Dermis lymphatic vessel endothelial cell (primary cell): ENCODE measurements at places on chromosomes 4 and X. TPM values are rescaled to one million over a fixed set of nuclear protein-coding genes. Genes with fewer than 3 reads are reported as not detected.

The OFD1 gene
- 6.6 and 6.7 TPM in 2 replicates for total RNA-seq

The TSC22D3 gene
- total RNA-seq, result 21.5 and 23.0 TPM in 2 replicates

The CD40LG gene
- total RNA-seq, result not detected in 2 replicates

The CHRDL1 gene
- total RNA-seq, result not detected in 2 replicates

The GRIA3 gene
- not detected in 2 replicates for total RNA-seq

The RAB33B gene
- 12.5 and 13.3 TPM in 2 replicates for total RNA-seq

The BMPR1B gene
- total RNA-seq, result 0.09 TPM in 1 of 2 replicates, not detected in the other

The AFF2 gene
- total RNA-seq, result under 0.01 and 0.09 TPM in 2 replicates

The EPGN gene
- total RNA-seq, result 0.17 TPM in 1 of 2 replicates, not detected in the other
